ENCODE measurements at places on chromosomes 5 and 9.

- DNase-seq: no peak
Observed at GRCh38 chr9:135909371-135909770, 2.0 kb upstream of the CAMSAP1 start.

GRCh38 chr9:101579711-101580545 is 14.8 kb downstream of the PPP3R2 start:
- DNase-seq: no peak

DNA sequence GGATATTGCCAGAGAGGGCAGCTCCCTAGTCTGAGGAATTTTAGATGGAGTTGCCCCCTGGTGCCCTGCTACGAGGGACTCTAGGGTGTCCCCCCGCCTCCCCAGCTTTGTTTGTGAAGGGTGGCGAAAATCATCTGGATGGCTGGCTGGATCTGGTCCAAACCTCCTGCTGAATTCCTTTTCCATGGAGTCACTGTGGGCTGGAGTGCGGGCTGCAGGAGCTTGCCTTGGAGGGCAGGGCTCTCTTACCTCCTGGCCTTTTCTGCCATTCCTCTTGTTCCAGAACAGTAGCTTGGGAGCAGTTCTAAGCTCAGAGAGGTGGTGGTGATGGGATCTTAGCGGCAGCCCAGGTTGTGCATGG is 2.1 kb downstream of the SYNPO start:
- DNase-seq: no peak

DNA sequence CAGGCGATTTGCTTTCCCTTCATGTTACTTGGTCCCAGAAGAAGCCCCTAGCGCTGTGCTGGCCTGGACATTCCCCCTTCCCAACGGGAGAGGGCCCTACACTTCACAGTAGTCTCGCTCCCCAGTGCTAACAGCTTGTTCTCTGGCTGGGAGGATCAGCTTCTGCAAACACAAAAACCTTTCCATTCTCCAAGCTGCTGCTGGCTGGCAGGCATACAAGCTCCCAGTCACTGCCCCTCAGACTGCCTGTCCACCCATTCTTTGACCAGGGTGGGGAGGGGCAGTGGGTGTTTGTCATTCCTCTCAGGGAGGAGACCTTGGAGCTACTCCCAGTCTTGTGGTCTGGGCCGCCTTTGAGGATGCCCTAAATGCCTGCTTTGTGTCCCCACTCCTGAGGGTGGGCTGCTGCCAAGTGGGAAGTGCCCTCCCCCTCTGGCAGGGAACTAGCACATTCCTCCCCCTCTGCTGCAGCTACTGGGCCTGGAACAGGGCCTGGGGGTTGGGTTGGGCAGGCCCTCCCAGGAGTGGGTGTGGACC is 20.8 kb downstream of the ENHO start:
- no peak for DNase-seq

DNA sequence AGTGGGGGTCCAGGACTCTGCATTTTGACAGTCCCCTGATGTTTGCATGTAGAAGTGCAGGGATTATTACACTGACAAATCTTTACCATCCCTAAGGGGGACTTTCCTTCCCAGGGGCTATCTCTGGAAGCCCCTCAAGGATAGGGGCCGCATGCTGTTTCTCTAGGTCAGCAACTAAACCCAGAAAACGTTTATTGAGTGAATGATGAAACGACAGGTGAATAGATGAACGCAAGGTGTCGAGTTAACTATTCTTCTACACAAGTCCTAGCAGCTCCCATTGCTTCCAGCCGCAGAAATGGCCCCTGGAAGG is 281 bp upstream of the HSD17B4 start:
- peak; percentile 54 for DNase-seq

GRCh38 chr5:87751824-87752223 is 339.1 kb upstream of the CCNH start:
- DNase-seq: no peak

Measured in activated CD4-positive, alpha-beta T cell treated with anti-CD3 and anti-CD28 coated beads, Interleukin-2, amount 10 ng/mL, durations not matched to agents 24 days and 14 days (primary cell).